ENCODE measurements at places on chromosomes 7 and 10.

GRCh38 chr10:75956624-75957023 lies 525.2 kb downstream of the LRMDA start:
- no peak for DNase-seq

- no peak for DNase-seq
Measured at GRCh38 chr10:93250010-93250409, 176.3 kb downstream of the CYP26A1 start.

- no peak for DNase-seq
Measured at GRCh38 chr7:87561702-87562101, 39.0 kb downstream of the ABCB1 start.

DNA sequence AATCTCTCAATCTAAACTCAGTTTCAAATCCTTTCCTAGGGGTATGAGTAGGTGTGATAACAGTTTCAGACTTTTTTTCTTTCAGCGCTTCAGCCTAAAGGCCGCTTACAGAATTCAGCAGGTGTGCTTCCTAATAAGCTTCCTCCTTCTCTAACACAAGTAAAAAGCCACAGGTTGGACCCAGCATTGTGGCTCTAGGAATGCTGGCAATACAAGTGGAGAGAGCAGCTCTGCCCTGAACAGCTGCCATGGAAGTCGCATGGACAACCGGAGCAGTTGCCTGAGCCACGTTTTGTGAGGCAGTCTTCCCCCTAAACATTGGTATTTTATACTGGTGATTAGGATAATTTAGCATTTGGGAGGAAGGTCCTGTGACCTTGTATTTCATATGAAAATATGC lies 83.5 kb downstream of the ST7 start:
- DNase-seq = no peak

- DNase-seq = no peak
Measured at GRCh38 chr7:148939128-148939755, 55.2 kb upstream of the EZH2 start.

DNA sequence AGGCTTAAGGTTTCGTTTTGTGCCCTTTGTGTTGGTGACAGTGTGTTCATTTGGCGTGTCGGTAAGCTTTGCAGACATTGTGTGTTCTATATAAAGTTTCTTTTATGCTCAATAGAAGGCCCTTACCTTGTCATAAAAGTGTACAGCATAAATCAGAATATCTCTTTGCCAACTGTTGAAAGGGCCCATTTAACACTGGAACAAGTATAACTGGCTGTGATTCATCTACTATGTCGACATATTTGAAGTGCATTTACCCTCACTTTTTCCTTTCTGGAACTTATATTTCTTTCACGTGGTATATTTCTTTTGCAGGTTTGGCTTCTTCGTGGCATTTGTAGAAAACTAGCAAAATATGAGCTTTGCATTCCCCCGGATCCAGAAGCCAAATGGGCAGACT lies 32.7 kb downstream of the EEPD1 start:
- DNase-seq = no peak

DNA sequence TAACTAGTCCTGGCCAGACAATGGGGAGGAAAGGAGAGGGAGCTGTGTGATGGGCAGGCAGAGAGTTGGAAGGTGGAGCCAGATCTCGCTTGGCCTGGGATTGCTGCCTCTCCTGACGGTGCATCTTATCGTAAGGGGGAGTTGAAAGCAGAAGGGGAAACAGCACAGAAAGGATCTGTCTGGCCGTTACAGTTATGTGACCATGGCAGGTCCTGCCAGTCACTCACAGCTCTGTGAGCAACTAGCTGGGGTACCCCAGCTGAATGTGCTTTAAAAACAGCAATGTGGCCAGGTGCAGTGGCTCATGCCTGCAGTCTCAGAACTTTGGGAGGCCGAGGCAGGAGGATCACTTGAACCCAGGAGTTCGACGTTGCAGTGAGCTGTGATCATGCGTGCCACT lies 8.1 kb downstream of the BLVRA start:
- DNase-seq = no peak

DNA sequence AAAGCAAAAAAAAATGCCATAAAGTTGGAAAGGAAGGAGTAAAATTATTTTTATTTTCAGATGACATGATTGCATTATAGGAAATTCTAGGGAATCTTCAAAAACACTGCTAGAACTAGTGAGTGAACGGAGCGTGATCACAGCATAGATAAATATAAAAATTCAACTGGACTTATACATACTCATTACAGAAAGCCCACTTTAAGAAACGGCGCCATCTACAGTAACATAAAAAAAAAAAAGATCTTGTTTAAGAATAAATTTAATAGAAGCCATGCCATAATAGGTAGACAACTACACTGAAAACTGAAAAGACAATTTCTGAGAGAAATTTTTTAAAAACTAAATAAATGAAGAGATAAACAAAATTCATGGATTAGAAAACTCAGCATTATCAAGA lies 623.1 kb upstream of the MGMT start:
- no peak for DNase-seq

DNA sequence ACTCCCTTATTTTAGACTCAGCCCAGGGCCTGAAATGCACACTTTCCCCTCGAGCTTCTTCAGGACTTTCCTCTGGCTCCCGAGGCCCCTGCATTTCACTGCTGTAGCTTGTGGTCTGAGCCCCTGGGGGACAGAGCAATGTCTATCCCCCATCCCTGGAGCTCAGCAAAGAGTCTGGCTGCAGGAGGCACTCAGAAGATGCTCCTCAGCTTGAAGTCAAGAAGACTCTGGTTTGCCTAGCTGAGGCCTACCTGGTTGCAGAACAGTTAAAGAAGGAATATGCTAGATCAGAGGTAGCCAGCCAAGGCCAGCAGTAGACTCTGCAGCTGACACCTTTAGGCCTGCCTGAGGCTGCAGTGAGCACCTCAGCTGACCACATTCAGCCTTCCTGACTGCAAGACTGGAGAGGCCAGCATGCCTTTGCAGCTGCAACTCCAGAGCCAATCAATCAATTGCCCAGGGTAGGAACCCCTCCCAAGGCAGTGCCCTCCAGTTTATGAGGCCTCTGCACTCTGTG lies 36.9 kb upstream of the IKZF1 start:
- DNase-seq = no peak

- DNase-seq = no peak
Measured at GRCh38 chr10:73965890-73966768, 31.8 kb upstream of the VCL start.

- DNase-seq = no peak
Measured at GRCh38 chr10:58269782-58270290, 874 bp downstream of the CISD1 start.

- peak; percentile 8 for DNase-seq
Measured at GRCh38 chr7:105581066-105581811, at the start of gene EFCAB10. TSS of gene EFCAB10 (minus strand) at chr7:105581493. CDS start at chr7:105581463, 30 bp downstream.

- no peak for DNase-seq
Measured at GRCh38 chr10:80506836-80507487, 30.7 kb upstream of the SH2D4B start.

- no peak for DNase-seq
Measured at GRCh38 chr7:69237541-69237940, 360.7 kb upstream of the AUTS2 start.

DNA sequence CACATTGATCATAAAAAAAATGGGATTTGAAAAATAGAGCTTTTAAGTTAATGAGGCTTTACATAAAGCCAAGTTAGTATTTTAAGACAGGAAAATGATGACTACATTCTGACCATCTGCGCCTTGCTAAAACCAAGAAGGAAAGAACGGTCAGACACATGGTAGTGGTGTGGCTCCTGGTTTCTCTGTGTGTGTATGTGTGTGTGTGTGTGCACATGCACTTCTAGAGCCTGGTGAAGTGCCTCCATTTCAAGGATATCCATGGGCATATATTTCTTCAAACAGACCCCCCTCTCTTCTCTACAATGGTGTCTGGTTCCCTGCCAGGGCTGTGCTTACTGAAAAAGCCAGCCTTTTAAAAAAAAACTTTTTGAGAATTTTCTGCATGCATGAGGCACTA lies 80.9 kb downstream of the FRMPD2 start:
- no peak for DNase-seq

GRCh38 chr7:71735961-71736556 lies 604.1 kb downstream of the GALNT17 start:
- no peak for DNase-seq

- DNase-seq = no peak
Measured at GRCh38 chr7:34752929-34753328, 94.9 kb downstream of the NPSR1 start.

GRCh38 chr7:5662828-5663227 lies 118.6 kb downstream of the RNF216 start:
- no peak for DNase-seq

DNA sequence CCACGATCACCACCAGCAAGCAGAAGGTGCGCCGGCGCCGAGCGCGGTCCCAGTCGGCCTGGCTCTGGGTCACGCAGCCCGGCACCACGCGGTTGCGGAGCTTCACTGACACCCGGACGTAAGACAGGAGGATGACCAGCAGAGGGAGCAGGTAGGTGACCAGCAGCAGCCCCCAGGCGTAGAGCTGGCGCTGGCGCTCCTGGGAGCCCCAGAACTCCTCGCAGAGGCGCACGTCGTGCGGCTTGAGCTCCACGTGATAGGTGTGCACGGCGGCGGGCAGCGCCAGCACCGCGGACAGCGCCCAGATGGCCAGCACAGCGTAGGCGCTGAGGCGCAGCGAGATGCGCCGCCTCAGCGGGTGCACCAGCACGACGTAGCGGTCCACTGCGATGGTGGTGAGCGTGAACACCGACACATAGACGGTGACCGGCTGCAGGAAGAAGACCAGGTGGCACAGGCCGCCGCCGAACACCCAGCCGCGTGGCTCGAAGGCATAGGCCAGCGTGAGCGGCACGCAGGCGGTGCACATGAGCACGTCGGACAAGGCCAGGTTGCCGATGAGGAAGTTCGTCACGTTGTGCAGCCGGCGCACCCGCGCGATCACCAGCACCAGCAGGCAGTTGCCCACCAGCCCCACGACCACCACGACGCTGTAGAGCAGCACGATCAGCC lies 920 bp downstream of the PRLHR start:
- no peak for DNase-seq

DNA sequence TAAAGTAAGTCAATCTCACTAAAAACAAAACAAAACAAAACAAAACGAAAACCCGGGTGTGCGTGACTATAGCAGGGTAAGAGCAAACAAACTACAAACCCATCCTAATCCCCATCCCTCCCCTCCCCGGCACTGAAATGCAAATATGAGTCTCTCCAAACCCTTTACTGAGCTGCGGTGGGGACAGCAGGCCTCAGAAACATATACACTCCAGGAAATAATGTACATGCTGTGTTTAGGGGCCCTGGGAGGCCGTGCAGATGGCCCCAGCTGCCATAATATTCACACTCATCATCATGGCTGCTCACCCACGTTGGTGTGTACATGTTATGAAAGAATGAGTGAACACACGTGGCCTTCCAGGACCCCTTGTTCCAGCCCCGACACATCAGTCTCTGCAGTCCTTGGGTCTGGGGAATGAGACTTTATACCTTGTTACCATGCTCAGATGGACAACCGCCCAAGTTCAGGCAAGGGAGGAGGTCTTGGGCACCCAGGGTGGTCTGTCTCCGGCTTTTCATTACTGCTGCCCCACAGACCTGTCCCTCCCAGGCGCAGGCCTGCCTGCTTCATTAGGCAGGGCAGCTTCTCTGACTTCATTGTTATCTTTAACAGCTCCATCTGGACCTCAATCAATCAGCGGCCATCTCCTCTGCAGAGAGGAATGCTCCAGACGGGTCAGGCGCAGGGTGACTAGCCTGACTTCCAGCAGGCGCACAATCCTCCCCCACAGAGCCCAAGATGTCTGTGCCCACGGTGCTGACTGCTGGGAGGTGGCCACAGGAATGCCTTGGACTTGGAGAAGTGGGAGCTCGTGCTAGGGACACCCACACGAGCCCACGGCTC lies 20.6 kb downstream of the HSPA12A start:
- no peak for DNase-seq

DNA sequence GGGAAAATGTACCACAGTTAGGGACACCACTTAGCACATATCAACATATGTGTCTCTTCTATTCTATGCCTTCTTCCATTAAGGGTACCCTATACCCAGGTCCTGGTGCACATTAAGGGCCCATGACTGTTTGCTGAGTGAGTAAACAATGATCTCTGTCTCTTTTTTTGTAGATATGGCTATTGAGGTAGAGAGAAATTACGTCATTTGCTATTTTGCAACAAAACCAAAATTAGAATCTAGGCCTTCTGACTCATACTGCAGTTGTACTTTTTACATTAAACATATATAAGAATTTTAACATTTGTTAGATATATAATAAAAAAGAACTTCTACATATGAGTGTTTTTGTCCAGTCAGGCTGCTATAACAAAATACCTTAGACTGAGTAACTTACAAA lies 683.2 kb upstream of the LRRN3 start:
- no peak for DNase-seq

DNA sequence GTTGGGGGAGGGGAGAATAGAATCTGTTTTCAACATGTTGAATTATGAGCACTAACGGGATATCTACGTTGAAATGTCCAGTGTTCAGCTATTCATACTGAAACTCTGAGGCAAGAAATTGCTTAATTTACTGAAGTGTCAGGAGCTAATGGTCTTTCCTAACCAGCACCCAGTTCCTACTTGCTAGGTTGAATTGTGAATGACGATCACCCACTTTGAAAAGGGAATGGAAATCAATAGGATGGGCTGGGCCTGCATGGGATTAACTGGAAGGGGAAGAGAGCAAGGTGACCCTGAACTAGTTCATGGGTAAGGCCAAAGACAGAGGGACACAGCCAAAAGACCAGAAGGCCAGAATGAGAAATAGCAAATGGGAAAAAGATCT lies 51.3 kb downstream of the HIPK2 start:
- DNase-seq = no peak

GRCh38 chr10:61635471-61635870 lies 27.3 kb upstream of the CABCOCO1 start:
- no peak for DNase-seq

DNA sequence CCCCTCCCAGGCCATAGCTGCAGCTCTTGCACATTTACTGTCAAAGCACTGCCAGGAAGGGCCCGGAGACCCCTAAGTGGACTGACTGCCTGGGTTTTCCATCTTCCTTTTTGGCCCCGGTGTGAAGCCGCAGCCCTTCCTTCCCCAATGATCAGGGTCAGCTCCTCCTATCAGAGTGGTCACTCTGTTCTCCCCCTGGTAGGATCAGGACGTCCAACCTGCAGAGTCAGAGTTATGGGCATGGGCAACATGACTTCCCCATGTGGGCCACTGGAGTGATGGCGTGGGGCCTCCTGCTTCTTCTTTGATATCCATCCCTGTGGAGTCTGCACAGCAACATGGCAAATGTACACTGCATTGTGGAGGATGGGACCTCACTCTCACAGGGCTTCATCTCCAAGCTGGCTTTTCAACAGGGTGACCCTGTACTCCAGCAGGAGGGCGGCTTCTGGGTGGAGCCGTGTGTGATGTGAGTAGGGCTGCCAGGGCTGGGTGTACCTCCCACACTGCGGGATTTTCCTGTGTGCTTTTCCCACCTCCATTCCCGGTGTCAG lies 6.4 kb upstream of the RAMP3 start:
- DNase-seq = no peak

DNA sequence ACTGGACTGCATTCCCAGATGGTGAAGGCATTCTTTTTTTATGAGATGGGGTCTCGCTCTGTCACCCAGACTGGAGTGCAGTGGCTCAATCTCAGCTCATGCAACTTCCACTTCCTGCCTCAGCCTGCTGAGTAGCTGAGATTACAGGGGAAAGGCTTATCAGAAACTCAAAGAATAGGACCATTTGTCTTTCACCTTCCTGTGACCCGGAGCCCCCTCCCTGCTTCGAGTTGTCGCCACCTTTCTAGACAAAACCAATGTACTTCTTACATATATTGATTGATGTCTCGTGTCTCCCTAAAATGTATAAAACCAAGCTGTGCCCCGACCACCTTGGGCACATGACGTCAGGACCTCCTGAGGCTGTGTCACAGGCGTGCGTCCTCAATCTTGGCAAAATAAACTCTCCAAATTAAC lies 1.8 kb upstream of the METTL27 start:
- no peak for DNase-seq

- no peak for DNase-seq
Measured at GRCh38 chr7:45033261-45033930, 33.4 kb downstream of the CCM2 start.
